ENCODE measurements at places on chromosomes 5 and 9.

- no peak overlapping the region for H3K4me3 ChIP-seq
- no peak overlapping the region for H3K27ac ChIP-seq
- no peaks in the 10 kb centered on the region for H3K27me3 ChIP-seq
Measured at GRCh38 chr9:129225815-129226214, 47.8 kb upstream of the IER5L start.

GRCh38 chr9:89619019-89619418 is 14.2 kb downstream of the GADD45G start:
- no peak overlapping the region for H3K4me3 ChIP-seq
- no peaks in the 10 kb centered on the region for H3K36me3 ChIP-seq
- no peak overlapping the region for H3K27ac ChIP-seq
- no peak for DNase-seq
- H3K27me3 ChIP-seq: no peaks in the 10 kb centered on the region
- no peaks in the 10 kb centered on the region for H3K4me1 ChIP-seq

DNA sequence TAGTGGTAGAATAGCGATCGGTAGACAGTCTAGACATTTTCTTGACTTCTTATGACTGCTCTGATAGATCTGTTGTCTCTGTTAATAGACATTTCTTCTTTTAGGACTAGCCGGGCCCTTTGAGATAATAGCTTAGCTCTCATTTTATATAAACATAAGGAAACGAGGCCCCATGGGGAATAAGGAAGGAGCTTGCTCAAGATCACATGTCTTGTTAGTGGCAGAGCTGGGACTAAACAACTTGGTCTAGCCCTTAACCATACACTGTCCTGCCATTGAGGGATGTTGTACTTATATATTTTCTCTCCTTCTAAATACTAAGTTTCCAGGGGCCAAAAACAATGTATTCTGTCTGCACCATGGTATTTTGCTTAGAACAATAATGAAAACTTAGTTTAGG is 140.0 kb downstream of the GCNT1 start:
- no peak overlapping the region for H3K27ac ChIP-seq
- no peak for DNase-seq
- H3K4me1 ChIP-seq: no peaks in the 10 kb centered on the region
- H3K27me3 ChIP-seq: no peaks in the 10 kb centered on the region
- no peak overlapping the region for H3K4me3 ChIP-seq

DNA sequence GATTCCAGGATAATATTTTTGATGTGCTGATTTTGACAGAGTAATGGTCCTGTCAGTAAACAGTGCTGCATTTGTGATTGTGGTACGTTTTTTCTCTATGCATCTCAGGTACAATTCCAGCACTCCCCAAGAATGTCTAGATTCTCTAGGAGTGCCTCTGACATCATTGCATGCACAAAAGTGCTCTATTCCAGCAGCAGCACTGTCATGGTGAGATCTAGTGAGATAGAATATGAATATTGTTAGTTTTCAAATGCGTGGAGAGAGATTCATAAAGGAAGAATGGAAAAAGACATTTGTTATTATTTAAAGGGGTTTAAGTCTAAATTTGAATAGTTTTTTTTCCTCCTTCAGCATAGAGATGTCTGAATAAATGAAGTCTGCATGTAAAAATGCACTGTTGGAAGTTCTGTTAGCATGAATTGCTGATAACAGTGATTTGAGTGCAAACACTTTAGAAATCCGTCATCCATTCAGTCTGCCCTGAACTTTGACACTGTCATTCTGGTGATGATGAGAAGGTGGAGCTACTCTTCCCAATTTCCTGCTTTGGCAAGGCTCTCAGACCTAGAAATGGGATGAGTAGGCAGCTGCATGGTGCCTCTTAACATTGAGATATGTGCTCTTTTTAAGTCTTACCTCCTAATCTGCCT is 84.6 kb downstream of the GAPVD1 start:
- H3K27ac ChIP-seq: no peak overlapping the region
- H3K36me3 ChIP-seq: peaks cover 6% of the 10 kb centered on the region
- H3K4me3 ChIP-seq: no peak overlapping the region
- H3K27me3 ChIP-seq: no peaks in the 10 kb centered on the region

GRCh38 chr9:137589441-137590122 is 730 bp downstream of the ZMYND19 start:
- peaks cover 6% of the 10 kb centered on the region for H3K4me1 ChIP-seq
- H3K27ac ChIP-seq: peak overlapping the region; percentile 13
- H3K36me3 ChIP-seq: peaks cover 6% of the 10 kb centered on the region

- no peaks in the 10 kb centered on the region for H3K27me3 ChIP-seq
- H3K4me1 ChIP-seq: peaks cover 23% of the 10 kb centered on the region
- no peak overlapping the region for H3K4me3 ChIP-seq
- no peaks in the 10 kb centered on the region for H3K36me3 ChIP-seq
Measured at GRCh38 chr9:91094324-91095088, 267.2 kb downstream of the AUH start.

DNA sequence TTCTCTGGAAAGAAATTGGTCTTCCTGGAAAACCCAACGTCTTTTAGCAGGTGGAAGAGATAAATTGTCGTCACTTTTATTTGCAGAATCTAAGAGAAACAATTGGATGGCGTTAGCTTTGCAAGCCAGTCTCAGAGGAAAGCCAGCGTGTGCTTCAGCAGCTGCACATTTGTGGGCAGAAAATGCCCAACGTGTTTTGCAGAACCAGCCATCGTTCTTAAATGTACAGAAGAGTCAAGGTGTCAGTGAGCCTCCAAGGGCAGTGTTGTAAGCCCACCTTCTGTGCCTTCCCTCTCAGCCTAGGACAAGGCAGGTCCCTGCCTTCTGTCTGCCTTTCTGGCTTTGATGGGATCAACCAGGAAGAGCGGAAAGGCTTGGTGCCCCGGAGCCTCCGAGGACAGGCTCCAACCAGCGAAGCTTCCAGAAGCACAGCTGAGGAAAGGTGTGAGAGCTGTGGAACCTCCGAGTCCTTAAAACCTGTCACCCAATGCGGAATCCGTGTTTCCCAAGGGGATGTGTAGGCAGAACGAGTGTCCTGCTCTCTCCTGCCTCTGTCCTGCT is 116.0 kb upstream of the IRX2 start:
- H3K4me1 ChIP-seq: no peaks in the 10 kb centered on the region
- H3K27ac ChIP-seq: no peak overlapping the region
- no peak overlapping the region for H3K4me3 ChIP-seq
- no peaks in the 10 kb centered on the region for H3K36me3 ChIP-seq

DNA sequence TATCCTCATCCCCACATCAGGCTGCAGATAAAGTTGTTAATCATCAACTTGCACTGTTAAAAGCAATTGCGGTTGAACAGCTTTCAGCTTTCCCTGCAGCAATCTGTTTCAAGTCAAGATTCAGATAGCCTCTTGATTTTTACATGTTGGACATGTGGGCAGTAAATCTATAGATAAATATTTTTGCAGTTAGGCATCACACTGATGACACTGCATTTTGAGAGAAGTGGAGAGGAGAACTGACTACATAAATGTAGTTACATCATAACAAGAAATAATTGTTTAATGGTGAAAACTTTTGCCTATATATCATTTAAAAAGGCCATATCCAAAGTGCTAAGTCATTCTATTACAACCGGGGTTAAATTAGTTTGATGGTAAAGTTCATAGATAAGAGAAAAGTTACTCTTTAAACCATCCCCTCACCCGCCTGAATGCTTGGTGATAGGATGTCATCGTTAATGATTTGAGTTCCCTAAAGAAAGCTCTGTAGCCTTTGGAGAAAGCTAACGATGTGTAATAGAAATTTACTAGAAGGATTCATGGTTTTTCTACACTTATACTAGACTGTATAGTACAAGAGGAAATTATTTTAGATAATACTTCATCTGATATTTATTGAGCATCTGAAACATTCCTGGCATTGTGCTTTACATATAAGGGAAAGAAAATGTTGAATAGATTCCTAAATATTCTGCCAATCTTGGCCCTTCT is 30.8 kb upstream of the ALDH1A1 start:
- H3K4me1 ChIP-seq: no peaks in the 10 kb centered on the region
- no peaks in the 10 kb centered on the region for H3K27me3 ChIP-seq
- no peaks in the 10 kb centered on the region for H3K36me3 ChIP-seq
- no peak overlapping the region for H3K27ac ChIP-seq
- DNase-seq: no peak

GRCh38 chr5:117255211-117256027 is 680.8 kb upstream of the SEMA6A start:
- H3K27me3 ChIP-seq: no peaks in the 10 kb centered on the region
- H3K4me1 ChIP-seq: no peaks in the 10 kb centered on the region
- DNase-seq: no peak
- H3K36me3 ChIP-seq: no peaks in the 10 kb centered on the region

DNA sequence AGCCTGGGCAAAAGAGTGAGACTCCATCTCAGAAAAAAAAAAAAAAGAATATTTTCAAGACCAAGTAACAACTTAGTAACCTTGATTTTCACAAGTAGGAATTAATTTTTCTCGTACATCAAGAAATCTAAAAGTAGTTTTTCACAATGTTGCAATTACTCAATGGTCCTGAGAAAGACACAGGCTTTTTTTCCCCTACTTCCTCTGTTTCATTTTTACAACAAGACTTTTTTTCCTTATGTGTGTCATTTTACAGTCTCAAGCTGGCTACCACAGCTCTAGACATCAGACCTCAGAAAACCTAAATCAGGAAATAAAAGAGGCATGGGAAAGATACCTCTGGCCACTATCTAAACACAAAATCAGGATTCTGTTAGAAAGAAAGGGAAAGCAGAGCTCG is 45.9 kb downstream of the WDR36 start:
- H3K27ac ChIP-seq: no peak overlapping the region
- no peak overlapping the region for H3K4me3 ChIP-seq
- no peaks in the 10 kb centered on the region for H3K36me3 ChIP-seq
- no peaks in the 10 kb centered on the region for H3K4me1 ChIP-seq
- no peak for DNase-seq
- H3K27me3 ChIP-seq: no peaks in the 10 kb centered on the region

DNA sequence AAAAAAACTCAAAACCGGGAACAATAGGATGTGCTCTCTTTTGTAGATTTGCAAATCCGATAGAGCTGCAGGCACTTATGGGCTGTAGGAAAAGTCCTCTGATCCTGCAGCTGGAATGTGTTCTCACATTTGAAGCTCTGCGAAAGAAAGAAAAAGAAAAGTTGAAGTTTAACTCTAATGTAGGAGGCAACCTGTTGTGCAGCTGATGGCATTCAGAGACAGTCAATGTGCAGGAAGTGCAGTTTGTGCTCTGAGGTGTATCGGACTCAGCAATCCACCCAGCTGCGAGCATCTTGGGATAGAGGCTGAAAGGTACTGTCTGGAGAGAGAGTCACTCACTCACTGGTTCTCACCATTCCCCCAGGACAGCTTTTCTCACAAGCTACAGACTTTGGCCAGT is 339.2 kb downstream of the AGTPBP1 start:
- no peaks in the 10 kb centered on the region for H3K27me3 ChIP-seq
- H3K36me3 ChIP-seq: no peaks in the 10 kb centered on the region
- no peak overlapping the region for H3K4me3 ChIP-seq
- no peak overlapping the region for H3K27ac ChIP-seq
- no peak for DNase-seq

DNA sequence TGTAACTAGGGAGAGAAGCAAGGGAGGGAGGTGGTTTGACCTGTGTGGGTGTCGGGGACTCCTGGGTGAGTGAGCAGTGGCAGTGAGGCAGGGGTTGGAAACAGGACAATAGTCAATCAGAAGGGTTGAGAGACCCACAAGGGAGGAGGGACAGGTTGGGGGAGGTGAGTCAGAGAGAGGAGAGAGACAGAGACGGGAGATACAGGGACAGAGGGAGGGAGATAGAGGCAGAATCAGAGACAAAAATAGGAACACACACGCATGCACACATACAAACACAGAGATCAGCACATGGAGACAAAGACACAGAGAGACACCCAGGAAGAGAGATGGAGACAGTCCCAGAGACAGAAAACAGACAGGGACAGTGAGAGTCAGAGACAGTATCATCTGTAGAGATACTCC is 39.3 kb upstream of the PTGS1 start:
- no peak for DNase-seq
- peaks cover 9% of the 10 kb centered on the region for H3K4me1 ChIP-seq
- no peak overlapping the region for H3K4me3 ChIP-seq

DNA sequence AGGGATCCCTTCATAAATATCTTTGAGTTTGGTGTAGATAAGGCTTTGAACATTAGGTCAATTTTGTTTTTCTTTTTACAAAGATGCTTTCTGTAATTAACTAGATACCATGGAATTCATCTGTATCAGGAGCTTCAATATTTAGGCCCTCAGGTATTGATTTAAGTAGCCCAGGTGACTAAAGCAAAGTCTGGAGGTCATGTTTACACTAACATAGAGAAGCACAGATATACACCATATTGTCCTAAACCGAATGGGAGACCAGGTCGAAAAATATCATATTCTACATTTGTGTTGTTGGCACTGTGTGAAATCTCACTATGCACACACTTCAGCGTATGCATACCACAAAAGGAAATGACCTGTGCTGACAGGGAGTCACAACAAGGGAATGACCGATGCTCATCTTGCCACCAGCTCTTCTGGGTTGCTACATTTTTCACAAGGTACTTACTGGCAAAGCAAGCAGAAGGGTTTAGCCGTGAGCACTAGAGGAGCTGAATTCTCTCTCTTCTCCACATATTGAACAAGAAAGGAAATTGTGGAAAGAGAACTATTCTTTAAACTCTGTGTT is 98.5 kb upstream of the IL7R start:
- no peak for DNase-seq
- H3K4me3 ChIP-seq: no peak overlapping the region

DNA sequence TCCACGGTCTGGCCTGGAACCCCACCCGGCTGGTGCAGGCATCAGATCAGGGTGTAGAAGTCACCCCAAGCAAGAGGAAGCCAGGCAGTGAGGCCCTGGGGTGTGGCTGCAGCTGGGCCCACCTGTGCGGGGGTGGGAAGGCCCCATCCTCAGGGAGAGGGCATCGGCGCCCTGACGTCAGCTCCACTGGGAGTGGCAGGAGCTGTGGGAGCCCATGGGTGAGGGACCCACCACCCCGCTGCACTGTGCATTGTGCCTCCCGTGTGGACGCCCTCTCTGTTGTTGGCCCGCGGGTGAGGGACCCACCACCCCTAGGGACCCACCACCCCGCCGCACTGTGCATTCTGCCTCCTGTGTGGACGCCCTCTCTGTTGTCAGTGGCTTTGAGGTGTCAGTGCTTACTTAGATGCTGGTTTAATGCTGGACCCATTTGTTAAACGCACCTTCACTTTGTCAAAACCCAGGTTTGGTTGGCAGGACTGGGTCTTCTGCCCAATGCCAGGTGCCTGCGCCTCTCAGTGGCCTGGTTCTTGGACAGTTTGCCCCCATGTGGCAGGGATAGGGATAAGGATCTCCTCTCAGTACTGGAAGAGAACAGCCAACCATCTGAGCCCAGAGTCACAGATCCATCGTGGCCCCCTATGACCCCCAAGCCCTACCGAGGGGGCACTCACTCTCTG is 6.9 kb upstream of the EXOC3 start:
- no peaks in the 10 kb centered on the region for H3K36me3 ChIP-seq
- peaks cover 23% of the 10 kb centered on the region for H3K27me3 ChIP-seq
- no peak overlapping the region for H3K27ac ChIP-seq
- H3K4me1 ChIP-seq: peaks cover 10% of the 10 kb centered on the region

DNA sequence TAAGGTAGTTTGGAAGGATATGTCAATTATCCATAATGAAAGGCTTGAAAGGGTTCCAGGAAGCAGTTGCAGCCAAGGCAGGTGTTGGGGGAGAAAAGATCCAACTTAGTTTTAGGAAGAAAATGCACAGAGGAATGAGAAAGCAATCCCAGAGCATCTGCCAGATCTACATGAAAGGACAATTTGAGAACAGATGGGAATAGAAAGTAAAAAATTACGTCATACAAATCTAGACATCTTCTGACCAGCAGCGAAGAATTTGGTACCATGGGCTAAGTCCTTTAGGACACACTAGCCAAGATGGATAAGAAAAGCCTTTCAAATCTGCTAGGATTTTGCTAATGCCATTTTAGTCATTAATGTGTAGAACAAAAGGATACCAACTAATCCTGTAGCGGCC is 244.1 kb upstream of the PRR16 start:
- no peaks in the 10 kb centered on the region for H3K27me3 ChIP-seq
- H3K27ac ChIP-seq: no peak overlapping the region
- no peak for DNase-seq
- H3K4me1 ChIP-seq: no peaks in the 10 kb centered on the region
- no peak overlapping the region for H3K4me3 ChIP-seq

Data from MM.1S (cell line).